ENCODE measurements at places on chromosomes 11 and 22. TPM values are rescaled to one million over a fixed set of nuclear protein-coding genes. Genes with fewer than 3 reads are reported as not detected.

DNA sequence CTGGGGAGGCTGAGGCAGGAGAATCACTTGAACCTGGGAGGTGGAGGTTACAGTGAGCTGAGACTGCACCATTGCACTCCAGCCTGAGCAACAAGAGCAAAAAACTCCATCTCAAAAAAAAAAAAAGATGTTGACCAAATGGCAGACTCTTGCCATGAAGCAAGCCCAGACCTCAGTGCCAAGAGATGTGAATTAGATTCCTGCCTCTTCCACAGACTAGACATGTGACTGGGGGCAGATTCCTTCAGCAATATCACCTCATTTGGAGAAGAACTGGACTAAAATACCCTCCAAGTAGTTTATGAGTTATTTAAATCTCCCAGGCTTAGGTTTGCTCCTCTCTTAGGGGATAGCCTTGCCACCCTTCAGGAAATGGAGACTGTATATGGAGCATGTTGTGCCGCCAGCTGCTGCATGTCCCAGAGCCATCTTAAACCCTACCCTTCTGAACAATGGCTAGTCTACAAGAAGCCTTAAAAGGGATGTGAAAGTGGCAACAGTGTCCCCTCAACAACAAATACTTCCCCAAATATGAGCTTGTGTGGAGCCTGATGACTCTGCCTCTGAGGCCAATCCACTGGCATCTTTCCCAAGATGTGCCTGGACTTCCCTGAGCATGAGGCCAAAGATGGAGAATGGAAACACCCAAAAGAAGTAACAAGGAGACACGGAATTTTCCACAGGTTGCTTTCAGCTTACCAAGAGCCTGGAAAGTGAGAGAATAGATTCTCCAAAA is 763 bp upstream of the MS4A7 start:
- peak; percentile 40 for DNase-seq

Gene SCGB1C1
- polyA plus RNA-seq: not detected

- DNase-seq: no peak
These were observed 214.6 kb downstream of the DSCAML1 start for GRCh38 chr11:117582433-117582832.

GRCh38 chr11:34865261-34865660 is 50.9 kb downstream of the APIP start:
- no peak for DNase-seq

GRCh38 chr11:86627776-86628455 is 44.5 kb downstream of the ME3 start:
- no peak for DNase-seq

Gene OR51B2
- not detected for polyA plus RNA-seq

- no peak for DNase-seq
These were observed 10.5 kb downstream of the SLC36A4 start for GRCh38 chr11:93187290-93187689.

DNA sequence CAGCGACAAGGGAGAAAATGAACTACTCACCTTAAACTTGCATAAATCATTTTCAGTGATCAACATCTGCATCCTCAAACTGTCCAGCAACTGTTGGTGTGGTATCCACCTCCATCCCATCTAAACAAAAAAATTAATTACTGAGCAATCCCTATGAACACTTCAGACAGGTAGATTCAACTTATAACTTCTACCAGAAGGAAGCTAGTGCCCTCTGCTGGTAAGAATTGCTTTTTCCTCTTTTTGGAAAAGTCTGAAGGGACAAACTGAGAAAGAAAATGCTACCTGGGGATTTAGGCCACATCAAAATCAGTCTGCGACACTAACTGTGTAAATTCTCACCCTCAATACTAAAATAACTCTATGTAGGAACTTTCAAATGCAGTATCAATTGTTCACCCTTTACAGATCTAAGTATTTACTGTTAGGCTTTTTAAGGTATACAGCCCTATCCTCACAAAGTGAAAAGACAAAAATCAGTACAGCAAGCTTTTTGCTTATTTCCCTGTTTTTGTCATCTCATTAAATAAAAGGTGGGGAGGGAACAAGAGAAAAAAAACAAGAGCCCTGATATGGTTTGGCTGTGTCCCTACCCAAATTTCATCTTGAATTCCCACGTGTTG is 17.9 kb downstream of the CLNS1A start:
- peak; percentile 19 for DNase-seq

- DNase-seq: no peak
These were observed 212.4 kb downstream of the BRD1 start for GRCh38 chr22:49614966-49615965.

Gene NAALADL1
- 7.4 TPM for polyA plus RNA-seq

Gene NPAS4
- 0.21 TPM for polyA plus RNA-seq

DNA sequence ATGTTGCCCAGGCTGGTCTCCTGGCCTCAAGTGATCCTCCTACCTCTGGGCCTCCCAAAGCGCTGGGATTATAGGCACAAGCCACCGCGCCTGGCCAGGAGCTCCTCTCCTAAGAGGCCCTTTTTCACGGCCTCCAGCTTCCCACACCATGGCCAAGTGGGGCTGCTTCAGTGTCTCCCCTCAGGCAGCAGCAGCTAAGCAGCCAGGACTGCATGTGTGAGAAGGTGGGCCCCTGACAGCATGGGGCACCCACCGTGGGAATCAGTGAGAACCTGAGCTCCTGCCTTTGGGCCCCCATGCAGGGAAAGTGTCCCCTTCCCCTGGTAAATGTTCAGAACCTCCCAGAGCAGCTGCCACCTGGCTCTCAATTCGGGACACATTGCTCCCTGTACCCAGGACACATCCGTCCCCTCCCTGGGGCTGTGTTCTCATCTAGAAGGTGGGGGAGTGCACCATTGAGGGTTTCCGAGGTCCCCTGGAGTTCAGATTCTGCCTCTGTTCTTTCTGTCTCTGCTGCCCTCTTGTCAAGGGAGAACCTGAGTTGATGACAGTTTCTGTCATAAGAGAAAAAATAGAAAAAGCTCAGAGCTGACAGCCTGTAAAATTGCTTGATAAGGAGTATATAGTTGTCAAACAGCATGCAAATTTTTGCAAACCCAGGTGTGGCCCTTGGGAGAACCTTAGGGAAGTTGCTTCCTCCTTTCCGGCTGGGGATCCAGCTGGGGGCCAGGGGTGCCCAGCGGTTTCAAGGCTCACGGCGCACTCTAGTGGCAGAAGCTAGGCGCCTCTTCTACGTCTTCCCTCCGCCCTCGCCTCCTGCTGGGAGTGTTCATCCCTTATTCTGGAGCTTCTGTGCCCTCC is 29.7 kb downstream of the FAM83F start:
- DNase-seq: peak; percentile 48

DNA sequence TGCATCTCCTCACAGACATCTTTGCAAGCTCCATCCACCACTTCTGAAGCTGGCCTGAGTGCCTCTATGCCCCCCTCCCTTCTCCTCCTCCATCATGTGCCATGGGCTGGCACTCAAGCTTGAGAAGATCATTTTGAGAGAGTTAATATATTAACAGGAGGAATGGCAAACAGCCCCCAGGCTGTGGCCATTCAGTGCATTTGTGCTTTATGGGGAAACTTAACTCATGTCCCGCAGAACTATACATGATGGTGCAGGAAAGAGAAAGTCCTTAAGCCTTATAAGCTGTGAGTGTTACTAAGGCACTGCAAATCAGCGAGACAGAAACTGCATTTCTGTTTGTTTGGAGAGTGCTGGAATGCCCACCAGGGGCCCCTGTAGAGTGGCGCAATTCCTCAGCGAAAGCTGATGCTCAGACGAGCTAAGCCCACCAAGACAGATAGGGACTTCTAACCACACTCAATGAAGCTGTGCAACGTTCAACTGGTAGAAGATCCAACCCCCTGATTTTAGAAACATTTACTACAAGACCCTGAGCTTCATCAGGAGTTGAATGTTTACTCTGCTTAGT is 26.8 kb upstream of the PHLDA2 start:
- DNase-seq: no peak

Gene C22orf42
- not detected for polyA plus RNA-seq

GRCh38 chr11:79762279-79762921 is 321.6 kb upstream of the TENM4 start:
- no peak for DNase-seq
